GM13977 (cell line): ENCODE measurements at places on chromosomes 16 and 17.

GRCh38 chr16:9092282-9092977 lies 986 bp downstream of the HAPSTR1 start:
- peak; percentile 48 for DNase-seq

DNA sequence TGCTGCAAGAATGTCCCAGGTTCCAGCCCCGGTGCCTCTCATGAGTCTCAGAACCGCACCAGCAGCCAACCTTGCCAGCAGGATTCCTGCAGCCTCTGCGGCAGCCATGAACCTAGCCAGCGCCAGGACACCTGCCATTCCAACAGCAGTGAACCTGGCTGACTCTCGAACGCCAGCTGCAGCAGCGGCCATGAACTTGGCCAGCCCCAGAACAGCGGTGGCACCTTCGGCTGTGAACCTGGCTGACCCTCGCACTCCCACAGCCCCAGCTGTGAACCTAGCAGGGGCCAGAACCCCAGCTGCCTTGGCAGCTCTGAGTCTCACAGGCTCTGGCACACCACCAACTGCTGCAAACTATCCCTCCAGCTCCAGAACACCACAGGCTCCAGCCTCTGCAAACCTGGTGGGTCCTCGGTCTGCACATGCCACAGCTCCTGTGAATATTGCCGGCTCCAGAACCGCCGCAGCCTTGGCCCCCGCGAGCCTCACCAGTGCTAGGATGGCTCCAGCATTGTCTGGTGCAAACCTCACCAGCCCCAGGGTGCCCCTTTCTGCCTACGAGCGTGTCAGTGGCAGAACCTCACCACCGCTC lies 9.8 kb downstream of the ELOB start:
- no peak for DNase-seq

GRCh38 chr16:76988526-76988925 lies 202.5 kb upstream of the MON1B start:
- DNase-seq, result no peak

- DNase-seq, result no peak
Observed at GRCh38 chr16:47847220-47847970, 308.4 kb downstream of the ABCC12 start.

- DNase-seq, result no peak
Observed at GRCh38 chr16:88783391-88784073, 1.5 kb downstream of the PIEZO1 start.

- peak; percentile 81 for DNase-seq
Observed at GRCh38 chr17:79188048-79188447, 113.4 kb downstream of the ENGASE start.

- no peak for DNase-seq
Observed at GRCh38 chr16:60642956-60643355, 1393.3 kb downstream of the CDH8 start.

GRCh38 chr16:50335196-50335958 lies 33.4 kb downstream of the BRD7 start:
- no peak for DNase-seq

DNA sequence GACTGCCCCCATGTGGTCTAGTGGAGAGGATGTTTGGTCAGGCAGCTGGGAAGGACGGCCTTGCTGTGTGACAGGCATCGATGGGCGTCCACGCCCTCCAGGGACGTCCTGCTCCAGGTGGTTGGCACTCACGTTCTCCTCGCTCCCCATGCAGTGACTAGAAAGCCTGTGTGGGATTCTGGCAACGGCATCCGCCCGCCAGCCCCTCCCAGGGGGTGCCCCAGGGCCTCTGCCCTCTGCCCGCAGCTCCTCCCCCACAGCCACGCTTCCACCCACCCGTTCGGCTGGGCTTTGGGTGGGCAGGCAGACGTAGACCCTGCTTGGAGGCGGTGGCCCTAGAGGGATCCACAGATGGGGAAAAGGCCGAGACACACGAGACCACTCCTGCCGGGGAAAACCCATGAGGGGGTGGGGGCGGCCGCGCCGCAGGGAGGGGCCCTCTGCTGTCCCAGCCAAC lies 4.7 kb upstream of the IL17C start:
- peak; percentile 87 for DNase-seq

- DNase-seq, result no peak
Observed at GRCh38 chr16:6573577-6573976, 759.1 kb upstream of the RBFOX1 start.

DNA sequence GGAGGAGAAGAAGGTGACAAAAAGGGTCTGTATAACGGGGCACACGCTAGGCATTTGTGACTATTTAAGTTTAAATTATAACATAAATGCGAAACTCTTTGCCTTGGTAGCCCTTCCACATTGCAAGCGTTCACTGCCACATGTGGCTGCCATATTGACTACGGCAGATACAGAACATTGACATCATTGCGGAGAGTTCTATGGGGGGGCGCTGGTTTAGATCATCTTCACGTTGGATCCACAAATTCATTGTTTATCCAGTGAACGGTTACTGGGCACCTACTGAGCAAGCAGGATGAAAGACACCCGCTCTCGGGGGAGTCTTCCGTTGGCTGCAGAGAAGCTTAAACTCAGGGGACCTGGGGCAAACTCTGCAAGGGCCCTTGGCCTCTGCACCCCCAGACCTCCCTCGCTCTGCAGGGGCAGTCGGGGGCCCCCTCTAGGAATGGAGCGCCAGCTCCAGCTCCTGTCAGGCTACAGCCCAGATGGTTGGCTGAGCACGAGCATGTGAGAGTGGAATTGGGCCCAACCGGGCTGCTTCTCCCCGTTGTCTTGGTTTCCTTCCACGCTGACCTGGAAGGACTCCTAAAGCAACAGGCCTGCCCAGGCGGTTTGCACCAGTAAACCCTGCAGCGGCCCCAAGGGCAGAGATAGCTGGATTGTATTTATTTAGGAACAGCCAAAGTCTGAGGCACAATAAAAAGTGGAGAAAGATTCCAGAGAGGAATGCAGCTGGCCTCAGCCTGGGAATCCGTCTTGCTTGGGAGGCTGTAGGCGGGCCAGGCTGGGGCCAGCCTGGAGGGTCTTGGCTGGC lies 172.2 kb downstream of the SEC14L1 start:
- DNase-seq, result no peak

- DNase-seq, result no peak
Observed at GRCh38 chr17:45279898-45280297, 18.0 kb upstream of the SPATA32 start.

- no peak for DNase-seq
Observed at GRCh38 chr16:68091380-68092261, 6.5 kb downstream of the NFATC3 start.

DNA sequence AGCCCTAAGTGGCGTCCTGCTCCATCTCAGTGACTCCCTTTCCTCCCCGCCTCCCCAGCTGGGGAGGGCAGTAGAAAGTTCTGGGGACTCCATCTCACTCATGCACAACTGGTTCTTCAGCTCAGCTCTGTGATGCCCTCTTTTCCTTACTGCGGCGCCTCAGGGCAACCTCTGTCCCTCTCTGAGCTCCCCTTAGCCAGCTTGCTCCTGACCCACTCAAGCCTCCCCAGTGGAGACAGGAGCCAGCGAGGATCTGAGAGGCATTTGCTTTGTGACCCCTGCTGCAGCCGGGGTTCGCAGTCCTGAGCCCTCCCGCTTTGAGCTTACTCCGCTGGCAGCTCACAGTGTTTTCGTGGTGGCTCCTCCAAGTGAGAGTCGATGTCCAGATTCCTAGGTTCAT lies 6.2 kb upstream of the MRC2 start:
- DNase-seq, result no peak

DNA sequence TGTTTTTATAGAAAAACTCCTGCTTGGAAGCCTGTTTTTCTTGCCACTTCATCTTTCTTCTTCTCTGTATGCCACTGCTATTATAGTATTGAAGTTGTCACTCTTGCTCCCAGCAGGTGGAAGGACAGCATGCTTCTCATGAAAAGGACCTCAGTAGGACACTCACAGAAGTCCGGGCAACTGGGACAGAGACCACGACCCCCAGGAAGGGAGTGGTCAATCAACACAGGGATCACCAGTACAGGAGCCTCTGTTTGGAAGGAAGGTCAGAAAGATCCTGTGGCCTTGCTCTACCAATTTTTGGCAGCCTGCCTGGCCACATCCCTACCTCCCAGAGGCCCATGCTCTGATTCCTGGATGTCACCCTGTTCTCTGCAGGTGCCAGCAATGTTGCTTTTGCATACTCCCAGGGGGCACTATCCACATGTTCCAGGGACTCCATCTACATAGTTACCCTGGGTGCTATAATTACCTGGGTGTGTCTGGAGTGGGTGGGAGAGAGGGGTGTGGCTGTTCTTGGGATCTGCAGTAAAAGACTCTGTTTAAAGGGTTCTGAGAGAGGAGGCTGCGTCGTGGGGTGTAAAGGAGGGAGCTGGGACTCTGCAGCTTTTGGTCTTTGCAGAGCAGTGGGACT lies 13.7 kb upstream of the AKAP10 start:
- no peak for DNase-seq

GRCh38 chr16:23694644-23695373 lies 16.1 kb downstream of the PLK1 start:
- no peak for DNase-seq

DNA sequence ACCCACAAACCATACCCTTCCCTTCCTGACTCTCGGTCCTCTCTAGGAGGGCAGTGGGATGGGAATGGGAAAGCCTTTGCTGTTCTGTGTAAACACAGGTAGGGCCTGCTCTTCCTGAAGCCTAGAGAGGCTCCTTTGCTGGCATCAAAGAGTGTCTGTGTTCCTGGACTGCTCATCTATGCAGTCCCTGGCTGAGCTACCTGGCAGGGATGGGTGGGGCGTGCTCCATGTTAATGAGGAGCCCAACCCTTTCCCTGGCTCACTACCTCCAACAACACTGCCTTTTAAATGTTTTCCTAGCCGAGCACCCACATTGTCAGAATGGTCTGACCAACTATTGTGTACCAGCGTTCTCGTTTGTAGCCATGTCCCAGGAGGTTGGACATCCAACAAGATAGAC lies 26.6 kb upstream of the NAGLU start:
- no peak for DNase-seq

GRCh38 chr16:65598621-65599020 lies 476.8 kb upstream of the CDH11 start:
- DNase-seq, result no peak

DNA sequence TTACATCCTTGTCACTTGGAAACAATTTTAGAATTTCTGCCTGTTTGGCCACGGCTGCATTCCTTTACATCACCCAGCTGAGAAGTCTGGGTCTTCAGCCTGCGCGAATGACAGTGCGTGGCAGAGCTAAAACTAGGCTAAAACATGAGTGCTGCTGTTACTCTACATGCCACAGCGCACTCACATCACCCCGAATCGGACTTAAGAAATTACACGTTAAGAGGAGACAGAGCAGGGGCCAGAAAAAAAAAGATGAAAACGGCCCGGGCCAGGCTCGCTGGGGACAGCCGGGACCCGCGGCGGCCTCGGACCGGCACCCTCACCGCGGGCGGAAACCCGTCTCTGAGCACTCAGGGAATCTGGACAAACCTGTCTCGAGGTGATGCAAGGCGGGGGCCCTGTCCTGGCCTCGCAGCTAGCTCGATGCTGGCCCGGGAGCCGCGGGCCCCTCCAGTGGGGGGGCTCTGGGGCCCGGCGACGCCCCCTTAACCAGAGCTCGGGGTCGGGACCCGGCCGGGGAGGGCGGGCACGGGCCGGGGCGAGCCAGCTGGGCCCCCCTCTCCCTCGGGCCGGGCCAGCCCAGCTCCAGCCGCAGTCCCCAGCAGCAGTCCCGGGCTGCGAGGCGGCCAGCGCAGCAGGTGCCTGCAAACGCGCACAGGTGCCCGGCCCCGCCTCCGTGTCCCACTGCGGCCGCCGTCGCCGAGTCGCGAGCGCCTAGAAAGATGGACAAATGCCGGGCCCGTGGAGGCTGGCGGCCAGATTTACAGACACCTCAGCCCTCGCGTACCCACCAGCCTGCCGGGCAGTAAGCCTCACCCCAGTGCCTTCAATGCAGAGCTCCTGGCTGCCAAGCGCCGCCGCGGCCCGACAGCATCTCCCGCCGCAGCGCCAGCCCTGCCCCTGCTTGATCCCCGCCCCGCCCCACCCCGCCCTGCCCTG lies at the start of gene AKTIP:
AKTIP (minus strand) TSS at position 879 of the 939 bp plus-strand sequence. CDS start 2,950 bp downstream, outside the sequence.
- DNase-seq, result peak; percentile 67

DNA sequence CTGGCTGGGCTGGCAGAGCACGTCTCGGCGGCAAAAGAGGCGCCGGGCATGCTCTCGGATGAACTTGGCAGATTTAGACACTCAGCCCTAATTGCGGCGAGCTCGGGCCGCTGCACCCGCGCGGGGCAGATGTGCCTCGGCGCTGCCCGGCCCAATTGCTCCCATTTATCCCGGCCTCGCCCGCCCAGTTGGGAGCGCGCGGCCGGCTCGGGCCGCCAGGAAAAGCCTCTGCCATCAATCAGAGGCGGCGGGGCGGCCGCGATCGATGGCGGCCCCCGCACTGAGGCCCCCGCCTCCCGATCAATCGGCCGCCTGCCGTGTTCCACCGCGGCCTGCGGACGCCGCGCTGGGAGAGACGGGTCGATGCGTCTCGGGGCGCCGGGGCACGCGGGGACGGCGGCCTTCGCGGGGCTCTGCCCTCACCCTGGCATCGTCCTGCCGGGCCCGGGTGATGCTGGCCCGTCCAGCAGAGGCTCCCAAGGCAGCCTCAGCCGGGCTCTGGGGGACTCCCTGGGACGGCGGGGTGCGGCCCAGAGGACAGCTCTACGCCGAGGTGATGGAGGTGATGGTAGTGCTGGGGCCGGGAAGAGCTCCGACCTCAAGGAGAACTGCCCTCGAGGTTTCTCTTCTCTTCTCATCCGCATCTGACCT lies 200.9 kb upstream of the N4BP1 start:
- DNase-seq, result peak; percentile 10

DNA sequence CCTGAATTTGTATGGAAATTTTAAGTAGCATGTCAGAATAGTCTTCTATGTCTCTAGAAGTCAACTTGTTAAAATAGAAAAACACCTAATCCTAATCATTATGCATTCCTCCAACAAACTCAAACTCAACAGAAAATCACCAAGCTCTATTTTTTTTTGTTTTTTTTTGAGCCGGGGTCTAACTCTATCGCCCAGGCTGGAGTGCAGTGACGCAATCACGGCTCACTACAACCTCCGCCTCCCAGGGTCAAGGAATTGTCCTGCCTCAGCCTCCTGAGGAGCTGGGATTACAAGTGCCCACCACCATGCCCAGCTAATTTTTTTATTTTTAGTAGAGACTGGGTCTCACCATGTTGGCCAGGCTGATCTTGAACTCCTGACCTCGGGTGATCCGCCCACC lies 9.8 kb downstream of the TMEM231 start:
- no peak for DNase-seq

- no peak for DNase-seq
Observed at GRCh38 chr17:45289301-45290268, 27.2 kb downstream of the MAP3K14 start.

DNA sequence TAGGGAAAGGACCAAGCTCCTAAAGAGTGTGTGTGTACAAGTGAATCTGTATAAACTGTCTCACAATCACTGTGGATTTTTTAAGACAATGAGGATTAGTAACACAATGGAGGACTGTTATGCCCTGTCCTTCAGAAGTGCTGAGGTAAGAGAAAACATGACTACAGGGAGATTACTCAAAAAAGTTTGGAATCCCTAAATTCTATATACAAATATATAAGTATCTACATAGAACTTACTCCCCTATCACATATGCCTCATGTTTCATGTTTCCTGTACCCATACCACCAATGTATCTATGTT lies 81.9 kb downstream of the STH start:
- DNase-seq, result no peak
